ENCODE measurements at places on chromosomes 7 and 10. TPM values are rescaled to one million over a fixed set of nuclear protein-coding genes. Genes with fewer than 3 reads are reported as not detected.

The ZNRF2 gene
- 4.3 TPM for polyA plus RNA-seq

The TMEM176A gene
- polyA plus RNA-seq: not detected

The WBP1L gene
- 20.7 TPM for polyA plus RNA-seq

The CYP17A1 gene
- polyA plus RNA-seq: not detected

The UBE2H gene
- polyA plus RNA-seq: 41.4 TPM

The C10orf53 gene
- not detected for polyA plus RNA-seq

The POLR2J2 gene
- 0.41 TPM for polyA plus RNA-seq

The EZH2 gene
- polyA plus RNA-seq: 17.7 TPM

The OPN1SW gene
- polyA plus RNA-seq: not detected

The ADAM12 gene
- 0.59 TPM for polyA plus RNA-seq

All from mammary epithelial cell (primary cell).